B cell (primary cell): ENCODE measurements at places on chromosomes 2 and 18.

- no peak for DNase-seq
These were observed 6.3 kb upstream of the RPRD1A start for GRCh38 chr18:36073676-36074075.

DNA sequence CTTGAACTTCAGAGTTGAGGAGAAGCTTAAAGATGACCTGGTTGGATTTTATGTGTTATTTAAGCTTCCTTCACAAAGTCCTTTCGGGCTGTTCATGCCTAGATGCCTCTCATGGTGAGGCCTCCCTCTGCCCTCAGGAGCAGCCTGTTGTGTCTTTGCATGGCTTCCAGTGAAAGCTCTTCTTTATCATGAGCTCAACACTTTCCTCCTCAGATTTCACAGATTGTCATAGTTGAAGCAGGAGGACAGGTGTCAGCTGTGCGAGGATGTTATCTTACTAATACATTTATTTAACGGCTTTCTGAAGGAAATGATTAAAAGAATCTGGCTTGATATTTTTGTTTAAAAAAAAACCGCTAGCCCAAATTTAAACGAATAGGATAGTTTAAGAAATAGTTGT, 48.8 kb upstream of the ITSN2 start:
- no peak for DNase-seq

DNA sequence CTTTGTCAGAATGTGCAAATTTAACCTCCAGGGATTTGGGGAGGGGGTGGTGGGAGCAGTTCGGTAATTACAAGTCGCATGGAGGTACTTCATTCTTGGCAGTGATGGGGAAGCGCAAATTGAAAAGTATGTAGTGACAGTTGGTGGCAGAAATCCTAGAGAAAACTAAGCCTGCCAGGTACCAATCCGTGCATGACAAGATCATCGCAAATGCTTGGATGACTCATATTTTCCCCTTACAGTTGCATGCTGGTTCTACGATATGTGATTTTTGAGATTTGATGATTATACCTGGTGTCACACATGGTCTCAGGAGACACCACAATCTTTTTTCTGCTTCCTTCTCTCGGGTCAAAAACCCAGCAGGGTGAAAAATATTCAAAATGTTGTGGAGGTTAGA, 479.7 kb upstream of the ID2 start:
- no peak for DNase-seq

- no peak for DNase-seq
These were observed 43.9 kb downstream of the PSD4 start for GRCh38 chr2:113217455-113218282.

- no peak for DNase-seq
These were observed 68.4 kb upstream of the ITM2C start for GRCh38 chr2:230796280-230796862.

- no peak for DNase-seq
These were observed 189.5 kb upstream of the UBE2E3 start for GRCh38 chr2:180790891-180791290.

GRCh38 chr2:189555232-189555631, 25.4 kb downstream of the SLC40A1 start:
- DNase-seq, result no peak
